ENCODE measurements at places on chromosomes 16 and 17.

DNA sequence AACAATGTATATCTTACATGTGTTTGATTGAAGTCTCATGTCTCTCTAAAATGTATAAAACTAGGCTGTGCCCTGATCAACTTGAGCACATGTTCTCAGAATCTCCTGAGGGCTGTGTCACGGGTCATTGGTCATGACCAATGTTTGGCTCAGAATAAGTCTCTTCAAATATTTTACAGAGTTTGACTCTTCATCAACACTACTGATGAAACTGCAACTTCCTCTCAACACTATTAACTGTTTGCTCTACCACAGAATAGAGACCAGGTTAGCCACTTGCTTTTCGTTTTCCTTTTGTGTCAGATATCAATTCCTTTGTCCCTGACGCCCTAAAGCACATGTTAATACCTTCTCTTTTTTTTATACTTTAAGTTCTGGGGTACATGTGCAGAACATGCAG lies 358.1 kb downstream of the CDH8 start:
- no peak for DNase-seq

- DNase-seq: no peak
Measured at GRCh38 chr17:70552982-70553334, 383.6 kb downstream of the KCNJ2 start.

DNA sequence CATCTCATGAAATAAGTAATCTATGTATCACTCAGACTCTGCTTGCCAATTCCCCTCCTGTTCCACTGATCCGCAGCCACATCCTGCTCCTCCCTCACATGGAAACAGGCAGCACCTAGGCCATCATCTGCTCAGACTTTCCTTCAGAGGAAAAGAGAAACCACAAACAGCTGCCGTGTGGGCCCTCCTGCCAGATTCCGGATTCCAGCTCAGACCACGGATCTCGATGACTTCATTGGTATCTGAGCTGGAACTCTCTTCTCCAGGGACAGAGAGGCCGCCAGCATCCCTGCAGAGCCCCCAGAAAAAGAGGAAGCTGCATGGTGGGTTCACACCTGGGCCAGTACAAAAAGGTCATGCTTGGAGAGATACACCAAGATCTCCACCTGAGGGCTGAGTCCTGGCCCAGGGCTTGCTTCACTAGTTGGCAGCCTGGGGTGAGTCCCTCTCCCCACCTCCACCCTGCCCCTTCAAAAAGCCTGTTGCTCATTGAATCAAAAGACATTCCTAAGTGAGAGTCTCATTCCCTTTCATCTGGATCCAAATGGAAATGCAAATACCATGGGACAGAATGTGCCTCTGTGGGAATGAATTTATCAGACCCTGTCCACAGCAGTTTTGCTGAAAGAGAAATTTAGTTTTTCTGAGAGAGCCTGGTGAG lies 47.2 kb downstream of the HOXB1 start:
- peak; percentile 29 for DNase-seq

DNA sequence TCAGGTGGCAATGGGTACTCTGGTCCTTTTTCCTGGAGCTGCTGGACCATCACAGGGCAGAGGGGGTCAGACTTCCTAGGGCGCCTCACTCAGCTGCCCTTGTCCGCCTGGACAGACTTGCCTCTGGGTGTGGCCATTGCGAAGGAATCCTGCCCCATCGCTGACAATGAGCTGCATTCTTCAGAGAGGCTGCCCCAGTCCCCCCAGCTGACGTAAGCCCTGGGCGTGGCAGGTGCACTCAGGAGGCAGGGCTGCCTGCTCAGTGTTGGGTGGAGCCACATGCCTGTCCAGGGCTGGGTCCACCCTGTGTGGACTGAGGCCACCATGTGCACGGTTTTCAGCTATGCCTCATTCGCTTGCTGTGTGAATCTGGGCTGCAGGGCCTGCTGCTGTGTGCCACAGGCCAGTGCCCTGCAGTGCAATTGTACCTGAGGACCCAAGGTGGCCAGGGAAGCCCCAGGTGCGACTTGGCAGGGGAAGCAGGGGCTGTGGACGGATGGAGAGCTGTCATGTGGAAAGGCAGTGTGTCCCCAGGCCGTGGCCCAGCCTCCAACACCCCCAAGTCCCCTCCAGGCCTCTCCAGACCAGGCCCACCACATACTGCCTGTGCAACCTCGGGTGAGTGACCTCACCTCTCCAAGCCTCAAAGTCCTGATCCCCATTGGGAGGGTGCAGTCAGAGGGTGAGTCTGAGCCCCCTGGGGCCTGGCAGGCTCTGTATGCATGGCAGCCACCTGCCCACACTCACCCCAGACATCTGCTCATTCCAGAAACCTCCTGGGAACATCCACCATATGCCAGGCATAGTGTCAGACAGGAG lies 14.0 kb upstream of the MPRIP start:
- DNase-seq: peak; percentile 75

DNA sequence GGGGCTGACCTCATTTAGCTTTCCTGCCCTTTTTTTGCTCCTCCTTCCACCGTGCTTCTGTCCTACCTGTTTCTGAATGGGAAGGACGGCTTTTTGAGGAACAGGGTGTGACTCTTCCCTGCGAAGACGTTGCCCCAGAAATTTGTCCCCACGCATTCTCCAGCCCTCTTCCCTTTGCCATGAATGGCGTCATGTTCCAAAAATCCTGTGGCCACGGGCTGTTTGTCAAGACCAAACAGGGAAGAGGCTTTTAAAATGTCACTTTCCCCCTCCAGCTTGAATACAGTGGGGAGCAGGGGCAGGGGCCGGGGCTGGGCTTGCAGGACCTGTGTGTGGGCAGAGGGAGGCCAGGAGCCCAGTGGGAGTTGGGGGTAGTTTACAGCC lies 13.9 kb downstream of the MPRIP start:
- DNase-seq: no peak

DNA sequence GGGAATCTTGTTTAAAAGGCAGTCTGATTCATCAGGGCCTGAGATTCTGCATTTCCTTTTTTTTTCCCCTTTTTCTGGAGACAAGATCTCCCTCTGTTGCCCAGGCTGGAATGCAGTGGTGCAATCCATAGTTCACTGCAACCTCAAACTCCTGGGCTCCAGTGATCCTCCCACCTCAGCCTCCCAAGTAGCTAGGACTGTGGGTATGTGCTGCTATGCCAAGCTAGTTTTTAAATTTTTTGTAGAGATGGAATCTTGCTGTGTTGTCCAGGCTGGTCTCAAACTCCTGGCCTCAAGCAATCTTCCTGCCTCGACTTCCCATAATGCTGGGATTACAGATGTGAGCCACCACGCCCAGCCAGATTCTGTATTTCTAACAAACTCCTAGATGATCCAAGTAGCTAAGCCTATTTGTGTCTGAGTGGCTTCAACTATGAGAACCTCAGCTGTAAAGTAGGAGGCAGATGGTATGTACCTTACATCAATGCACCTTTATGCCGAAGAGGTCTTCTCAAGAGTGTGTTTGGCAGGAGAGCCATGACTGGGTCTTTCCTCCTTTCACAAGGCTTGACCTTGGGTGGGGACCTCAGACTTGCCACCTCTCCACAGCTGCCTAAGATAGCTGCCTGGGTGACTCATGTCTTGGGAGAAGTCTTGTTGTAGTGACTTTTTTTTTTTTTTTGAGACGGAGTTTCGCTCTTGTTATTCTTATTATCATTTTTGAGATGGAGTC lies 10.9 kb downstream of the LDAF1 start:
- DNase-seq: no peak

- no peak for DNase-seq
Measured at GRCh38 chr16:69498926-69499325, 66.8 kb upstream of the NFAT5 start.

- no peak for DNase-seq
Measured at GRCh38 chr17:4035081-4035680, 70.9 kb upstream of the ATP2A3 start.

DNA sequence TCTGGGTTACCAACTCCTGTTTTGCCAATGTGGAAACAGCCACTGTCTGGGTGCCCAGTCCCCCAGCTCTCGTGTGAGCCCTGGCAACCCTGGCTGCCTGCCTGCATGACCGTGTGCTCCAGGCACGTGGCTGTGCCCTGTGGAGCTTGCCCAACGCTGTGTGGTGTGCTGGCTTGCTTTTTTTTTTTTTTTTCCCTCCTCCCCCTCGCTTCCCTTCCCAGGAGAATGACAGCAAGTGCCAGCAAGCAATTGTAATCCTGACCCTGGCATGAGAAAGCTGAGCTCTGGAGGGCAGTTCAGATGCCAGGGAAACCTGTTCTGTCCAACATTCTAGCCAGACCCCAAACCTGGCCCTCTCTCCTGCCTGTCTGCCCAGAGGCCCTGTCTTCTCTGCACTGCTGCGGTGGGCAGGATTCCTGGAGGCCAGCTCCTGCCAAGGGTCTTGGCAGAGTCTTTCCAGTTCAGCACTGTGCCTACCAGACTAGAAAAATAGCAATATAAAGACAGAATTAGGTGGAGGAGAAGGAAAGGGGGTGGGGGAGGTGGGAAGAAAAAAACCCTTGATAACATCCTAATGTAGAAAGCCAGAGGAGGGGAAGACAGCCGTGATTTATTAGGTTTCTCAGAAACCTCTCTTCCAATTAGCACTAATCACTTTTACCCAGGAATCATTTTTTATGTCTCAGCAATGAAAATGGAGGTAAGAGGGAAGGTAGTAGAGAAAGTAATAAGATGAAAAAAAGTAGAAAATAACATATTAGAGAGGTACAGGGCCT lies 9.0 kb downstream of the HLF start:
- no peak for DNase-seq

- DNase-seq: no peak
Measured at GRCh38 chr16:1106659-1107058, 10.6 kb upstream of the C1QTNF8 start.

DNA sequence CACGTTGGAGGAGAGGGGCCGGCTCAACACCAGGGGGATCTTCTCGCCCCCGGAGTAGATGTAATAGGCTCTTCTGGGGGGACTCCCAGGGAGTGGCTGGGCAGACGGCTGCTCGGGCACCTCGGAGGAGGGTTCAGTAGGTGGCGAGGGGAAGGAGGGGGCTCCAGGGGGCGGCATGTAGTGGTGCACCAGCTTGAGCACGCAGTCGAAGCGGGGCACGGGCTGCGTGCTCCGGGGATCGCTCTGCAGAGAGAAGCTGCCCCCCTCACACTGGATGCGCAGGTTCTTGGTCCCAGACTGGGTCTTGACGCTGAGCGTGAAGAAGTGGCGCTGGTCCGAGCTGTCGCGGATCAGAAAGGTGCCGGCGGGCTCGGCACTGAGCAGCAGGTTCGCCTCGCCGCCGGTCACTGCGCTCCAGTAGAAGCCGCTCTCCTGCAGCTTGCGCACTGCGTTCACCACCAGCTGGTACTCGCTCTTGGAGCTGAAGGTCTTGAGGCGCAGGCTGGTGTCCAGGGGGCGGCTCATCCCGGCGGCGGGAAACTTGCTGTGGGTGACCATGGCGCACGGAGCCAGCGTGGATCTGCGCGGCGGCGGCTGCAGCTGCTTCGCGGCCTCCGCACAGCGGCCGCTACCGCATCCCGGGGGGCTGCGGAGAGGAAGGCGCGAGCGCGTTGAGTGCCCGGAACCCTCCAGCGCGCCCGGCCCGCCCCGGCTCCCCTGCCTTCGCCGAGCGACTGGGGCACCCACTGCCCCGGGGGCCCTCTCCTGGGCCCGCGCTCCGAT lies 1.1 kb downstream of the SOCS3 start:
- no peak for DNase-seq

- no peak for DNase-seq
Measured at GRCh38 chr16:3023415-3023668, 400 bp downstream of the HCFC1R1 start.

DNA sequence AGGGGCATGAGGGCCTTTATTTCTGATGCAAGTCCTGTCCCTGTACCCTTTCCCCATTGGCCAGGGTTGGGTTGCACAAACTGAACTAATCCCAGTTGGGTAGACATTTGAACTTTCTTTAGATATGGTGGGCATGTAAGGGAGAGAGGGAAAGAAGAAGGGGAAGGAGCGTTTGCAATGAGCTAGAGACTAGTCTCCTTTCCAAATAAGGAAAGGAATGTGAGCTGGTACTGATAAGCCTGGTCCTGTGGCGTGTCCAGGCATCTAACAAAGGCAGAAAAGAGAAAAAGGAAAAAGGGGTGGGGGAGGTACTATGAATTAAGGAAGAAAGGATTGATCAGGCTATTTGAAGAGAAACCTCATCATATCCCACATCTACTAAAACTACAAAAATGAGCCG lies 20.3 kb downstream of the CHMP6 start:
- DNase-seq: no peak

- no peak for DNase-seq
Measured at GRCh38 chr17:4407851-4408250, 25.9 kb upstream of the SPNS3 start.

GRCh38 chr17:6187836-6188235 lies 117.7 kb downstream of the WSCD1 start:
- no peak for DNase-seq

- peak; percentile 69 for DNase-seq
Measured at GRCh38 chr16:85422632-85423550, 190.2 kb upstream of the GSE1 start.

Measured in NCI-H526 (cell line).